Vagina (tissue), 2 donors: ENCODE measurements at places on chromosomes 6 and 20.

- DNase-seq, result no peak
Measured at GRCh38 chr6:135129136-135129856, 51.8 kb upstream of the MYB start.

DNA sequence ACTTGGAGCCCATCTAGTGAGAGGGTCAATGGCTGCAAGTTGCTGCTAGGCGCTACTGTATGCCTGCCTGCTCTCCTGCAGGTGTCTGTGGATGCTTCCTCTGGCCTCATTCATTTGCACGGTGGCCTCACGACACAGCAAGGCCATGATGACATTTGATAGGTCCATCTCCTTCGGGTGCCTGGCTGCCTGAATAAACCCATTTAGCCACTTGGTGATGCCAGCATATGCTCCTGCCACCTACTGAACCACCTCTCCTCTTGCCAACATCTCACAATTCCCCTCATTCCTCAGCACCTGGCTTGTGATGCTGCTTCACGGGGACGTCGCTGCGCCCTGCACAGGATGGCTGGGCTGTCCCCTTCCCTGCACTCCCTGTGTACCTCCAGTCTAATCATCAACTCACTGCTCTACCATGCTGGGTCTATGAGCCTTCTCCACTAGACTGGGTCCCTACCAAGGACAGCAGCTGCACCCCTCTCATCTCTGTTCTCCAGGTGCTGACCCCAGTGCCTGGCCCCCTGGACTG is 51.1 kb downstream of the AGPAT4 start:
- DNase-seq, result no peak

- no peak for DNase-seq
Measured at GRCh38 chr6:124872361-124873065, 89.7 kb upstream of the RNF217 start.

- DNase-seq, result peak; percentile 27
Measured at GRCh38 chr6:100465701-100466409, 1.1 kb upstream of the SIM1 start.

DNA sequence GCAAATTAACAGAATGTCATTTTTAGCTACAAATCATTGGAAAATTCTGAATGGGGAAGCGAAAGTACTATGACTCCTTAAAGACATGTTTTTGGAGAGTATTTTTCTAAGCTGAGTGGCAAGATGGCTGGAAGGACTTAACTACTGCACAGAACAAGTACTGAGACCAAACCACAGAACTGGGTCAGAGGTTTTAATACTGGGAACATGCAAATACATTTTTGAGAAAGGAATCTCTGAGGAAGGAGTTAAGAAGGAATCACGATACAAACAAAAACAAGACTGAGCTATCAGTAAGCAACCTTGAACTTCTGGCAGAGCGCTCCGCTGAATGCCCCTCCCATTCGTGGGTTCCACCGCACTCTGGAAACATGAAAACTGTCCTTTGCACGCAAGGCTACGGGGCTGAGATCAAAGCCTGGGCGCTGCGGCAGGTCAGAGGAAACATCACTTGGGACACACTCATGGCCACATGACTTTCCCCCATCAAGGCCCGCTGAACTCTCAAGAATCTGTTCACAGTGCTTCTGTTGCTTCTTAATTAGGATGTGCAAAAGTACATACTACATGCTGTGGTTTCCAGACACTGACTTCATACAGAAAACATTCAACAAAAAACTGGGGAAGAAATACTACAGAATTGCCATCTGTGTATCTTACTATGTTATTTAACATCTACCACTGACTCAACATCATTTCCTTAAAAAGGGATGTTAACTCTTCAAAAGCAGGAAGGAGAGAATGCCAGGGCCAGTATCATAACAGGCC is 27.8 kb downstream of the SLC23A2 start:
- DNase-seq, result no peak

DNA sequence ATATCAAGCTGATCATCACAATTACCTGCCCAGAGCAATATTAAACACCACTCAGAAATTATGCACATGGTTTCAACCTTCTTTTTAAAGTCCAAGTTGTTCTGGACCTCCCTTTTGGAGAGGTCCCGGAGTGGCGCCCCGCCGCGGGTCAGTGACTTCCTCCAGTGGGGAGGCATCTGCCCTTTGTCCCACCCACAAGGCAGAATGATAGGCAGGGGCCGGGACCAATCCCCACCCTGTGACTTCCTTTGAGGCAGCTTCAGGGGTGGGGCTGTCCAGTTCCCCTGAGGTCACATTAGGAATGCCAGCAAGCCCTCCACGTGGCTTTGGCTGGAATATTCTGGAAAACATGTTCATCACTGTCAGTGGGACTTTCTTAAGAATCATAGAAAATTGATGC is 207.0 kb downstream of the ANKRD60 start:
- DNase-seq, result no peak

DNA sequence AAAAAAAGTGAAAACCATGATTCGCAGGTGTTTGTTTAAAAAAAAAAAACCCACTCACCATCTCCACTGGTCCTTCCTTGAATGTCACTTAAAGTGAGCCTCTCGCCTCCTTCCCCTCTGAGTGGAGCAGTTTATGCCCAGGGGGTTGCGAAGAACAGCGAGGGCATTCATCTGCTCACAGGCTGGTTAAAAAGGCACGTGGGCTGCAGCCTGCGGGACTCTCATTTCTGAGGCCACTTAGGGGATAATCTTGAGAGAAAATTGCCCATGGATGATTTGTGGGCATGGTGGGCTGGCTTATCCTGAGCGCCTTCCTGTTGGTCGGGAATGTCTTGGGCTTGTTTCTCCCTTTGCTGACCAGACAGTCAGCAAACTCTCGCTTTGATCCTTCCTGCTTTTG is 18.9 kb downstream of the BCAS4 start:
- DNase-seq, result no peak

DNA sequence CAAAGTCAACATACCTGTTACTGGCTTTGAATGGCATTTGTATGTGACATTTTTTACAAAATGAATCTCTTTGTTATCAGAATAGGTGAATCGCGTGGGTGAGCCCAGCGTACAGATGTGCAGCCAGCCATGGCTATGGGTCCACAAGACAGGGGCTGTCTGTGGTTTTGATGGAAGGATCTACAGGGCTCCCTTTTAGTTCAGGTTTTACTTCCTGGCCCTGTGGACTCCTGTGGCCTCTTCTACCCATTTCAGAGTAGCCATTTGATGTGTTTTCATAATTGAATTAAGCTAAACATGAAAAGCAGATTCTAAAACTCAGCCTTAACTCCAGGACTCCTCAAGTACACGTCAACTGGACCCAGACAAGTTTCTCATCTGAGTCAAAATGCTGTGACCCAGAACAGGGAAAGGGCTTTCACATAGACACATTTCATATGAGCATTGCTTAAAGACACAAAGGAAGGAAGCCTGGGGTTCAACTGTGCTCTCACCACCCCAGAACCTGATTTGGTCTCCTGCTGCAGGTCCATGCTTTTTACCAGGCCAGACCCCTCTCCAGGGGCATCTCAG is 105.3 kb upstream of the NAA20 start:
- no peak for DNase-seq
